ENCODE measurements at places on chromosomes 4 and X.

DNA sequence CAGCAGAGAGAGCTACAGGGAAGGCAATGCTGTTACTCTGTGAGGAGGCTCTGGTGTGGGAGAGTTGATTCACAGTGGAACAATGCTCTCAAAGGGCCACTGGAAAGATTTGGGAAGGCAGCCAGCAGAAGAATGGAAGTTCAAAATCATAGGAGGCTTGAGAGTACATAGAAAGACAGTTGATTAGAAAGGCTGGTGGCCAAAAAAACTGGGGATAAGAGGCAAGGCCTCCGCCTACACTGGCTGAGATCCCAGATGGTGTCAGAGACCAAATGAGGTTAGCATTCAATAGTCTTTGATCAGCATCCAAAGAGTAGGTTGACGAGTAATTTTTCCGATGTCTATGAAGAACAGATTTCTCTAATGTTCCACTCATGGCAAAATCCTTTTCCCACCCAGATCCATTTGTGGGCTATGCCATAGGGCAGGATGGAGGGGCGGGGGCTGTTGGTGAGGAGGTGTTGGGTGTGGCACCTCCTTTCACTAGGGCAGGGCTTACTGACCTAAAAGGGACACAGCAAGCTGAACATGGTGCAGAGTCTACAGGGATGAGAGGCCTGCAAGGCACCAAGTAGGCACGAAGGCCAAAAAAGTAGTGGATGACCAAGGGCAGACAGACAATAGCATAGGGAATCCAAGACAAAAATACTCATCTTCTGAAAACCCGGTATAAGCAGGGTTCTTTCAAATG, 15.1 kb downstream of the TEC start:
- DNase-seq, result no peak

DNA sequence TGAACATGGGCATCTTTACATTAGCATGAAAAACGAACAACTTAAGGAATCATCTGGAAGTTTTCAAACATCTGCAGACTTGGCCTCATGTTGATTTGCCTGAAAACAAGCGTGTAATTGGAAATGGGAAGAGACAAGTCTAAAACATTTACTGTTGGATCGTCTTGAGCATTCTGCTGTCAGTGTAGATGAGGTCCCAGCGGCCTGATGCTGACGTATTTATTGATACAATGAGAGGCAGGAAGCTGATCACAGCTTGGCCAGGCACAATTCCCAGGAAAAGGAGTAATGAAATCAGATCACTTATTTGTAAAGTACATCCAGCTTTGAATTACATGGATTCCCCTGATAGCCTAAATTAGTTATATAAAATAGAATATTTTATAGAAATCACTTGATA, 210.6 kb downstream of the CLCN4 start:
- DNase-seq, result no peak

GRCh38 chrX:7953446-7953845, 26.2 kb upstream of the PNPLA4 start:
- no peak for DNase-seq

DNA sequence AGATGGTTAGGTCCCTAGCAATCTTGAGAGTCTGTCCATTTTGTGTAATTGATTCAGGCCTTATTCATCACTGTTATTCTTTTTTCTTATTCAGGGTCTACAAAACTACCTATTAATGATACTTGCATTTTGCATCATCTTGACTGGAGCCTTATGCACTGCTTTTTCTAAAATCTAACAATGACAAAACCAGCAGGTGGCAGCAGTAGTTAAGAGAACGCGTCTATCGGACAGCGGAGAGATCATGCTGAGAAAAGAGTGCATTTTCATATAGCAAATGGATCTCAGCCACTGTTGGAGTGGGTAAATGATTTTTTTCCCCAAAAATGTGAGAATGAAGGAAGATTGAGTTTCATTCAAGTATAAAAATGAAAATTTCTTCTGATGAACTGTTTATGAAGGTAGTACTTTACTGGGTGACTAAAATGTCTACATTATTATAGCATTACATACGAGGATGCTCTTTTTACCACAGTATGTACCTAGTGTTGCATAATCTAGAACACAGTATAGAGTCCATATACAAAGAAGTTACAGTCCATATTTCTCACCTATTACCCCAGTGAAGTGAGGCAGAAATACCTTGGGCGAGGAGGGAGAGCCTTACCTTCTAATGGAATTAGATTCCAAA, 43.2 kb downstream of the TMEM144 start:
- no peak for DNase-seq

- no peak for DNase-seq
Measured at GRCh38 chr4:89894649-89895550, at the start of gene MMRN1. Gene MMRN1 (plus strand): TSS chr4:89894854. CDS start chr4:89894972, 118 bp downstream.

- no peak for DNase-seq
Measured at GRCh38 chrX:86133761-86134160, 14.5 kb upstream of the DACH2 start.

- no peak for DNase-seq
Measured at GRCh38 chr4:113094331-113094730, 44.9 kb downstream of the ANK2 start.

DNA sequence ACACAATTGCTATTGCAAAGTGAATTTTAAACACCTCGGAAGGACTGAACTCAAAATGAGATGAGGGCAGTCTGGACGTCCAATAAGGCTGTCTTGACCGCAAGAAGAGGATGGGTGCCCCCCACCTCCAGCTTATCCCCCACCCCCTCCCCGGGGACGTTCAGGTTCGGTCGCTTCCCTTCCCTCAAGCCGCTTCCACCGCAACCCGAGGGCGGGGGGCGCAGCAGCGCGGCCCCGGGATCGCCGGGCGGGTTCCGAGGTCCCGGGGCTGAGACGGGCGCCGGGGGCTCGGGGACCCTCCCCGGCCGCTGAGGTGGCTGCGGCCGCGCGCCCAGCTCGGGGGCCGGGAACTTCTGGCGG, 480 bp downstream of the USP46 start:
- no peak for DNase-seq

DNA sequence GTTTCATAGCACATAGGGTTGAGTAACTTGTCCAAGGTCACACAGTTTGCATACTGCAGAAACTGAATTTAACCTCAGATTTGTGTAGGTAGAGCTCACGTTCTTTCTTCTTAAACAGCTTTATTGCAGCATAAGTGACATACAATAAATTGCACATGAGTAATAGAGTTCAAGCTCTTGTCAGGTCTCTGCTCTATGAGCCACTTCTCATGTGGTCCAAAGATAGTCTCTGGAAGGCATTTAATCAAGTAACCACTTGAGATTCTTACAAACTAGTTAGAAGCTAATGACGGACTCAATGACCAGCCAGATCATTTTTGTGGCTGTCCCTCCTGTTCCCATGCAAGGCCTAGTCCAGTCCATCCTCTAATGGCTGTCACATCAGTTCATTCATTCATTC, 68.9 kb downstream of the MAOB start:
- DNase-seq, result no peak

GRCh38 chrX:106742193-106742592, 15.7 kb downstream of the RNF128 start:
- DNase-seq, result no peak

GRCh38 chr4:37603070-37603468, 83.1 kb downstream of the RELL1 start:
- DNase-seq, result peak; percentile 41

GRCh38 chr4:76637712-76638361, 202.8 kb downstream of the SHROOM3 start:
- no peak for DNase-seq

- no peak for DNase-seq
Measured at GRCh38 chrX:65696613-65697012, 29.2 kb downstream of the MSN start.
